Central memory CD8-positive, alpha-beta T cell (primary cell): ENCODE measurements at places on chromosomes 4 and X.

DNA sequence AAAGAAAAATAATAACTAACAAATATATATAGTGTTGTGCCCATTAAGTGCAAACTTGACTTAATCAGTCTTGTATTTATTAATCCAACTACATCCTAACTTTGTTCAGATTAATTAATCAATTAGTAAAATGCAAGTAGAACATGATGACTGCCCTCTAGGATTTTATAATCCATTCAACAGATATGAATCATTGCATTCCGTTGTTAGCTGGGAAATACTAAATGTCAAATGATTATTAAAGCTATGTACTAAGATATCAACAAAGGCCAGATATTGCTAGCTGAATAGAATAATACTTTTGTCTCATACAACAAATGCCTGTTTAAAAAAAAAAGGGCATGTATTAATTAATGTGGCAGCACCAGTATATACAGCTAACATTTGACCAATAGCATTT is 1366.3 kb downstream of the STIM2 start:
- DNase-seq = no peak

- DNase-seq = no peak
Measured at GRCh38 chrX:17563515-17563914, 173.8 kb upstream of the SCML1 start.

DNA sequence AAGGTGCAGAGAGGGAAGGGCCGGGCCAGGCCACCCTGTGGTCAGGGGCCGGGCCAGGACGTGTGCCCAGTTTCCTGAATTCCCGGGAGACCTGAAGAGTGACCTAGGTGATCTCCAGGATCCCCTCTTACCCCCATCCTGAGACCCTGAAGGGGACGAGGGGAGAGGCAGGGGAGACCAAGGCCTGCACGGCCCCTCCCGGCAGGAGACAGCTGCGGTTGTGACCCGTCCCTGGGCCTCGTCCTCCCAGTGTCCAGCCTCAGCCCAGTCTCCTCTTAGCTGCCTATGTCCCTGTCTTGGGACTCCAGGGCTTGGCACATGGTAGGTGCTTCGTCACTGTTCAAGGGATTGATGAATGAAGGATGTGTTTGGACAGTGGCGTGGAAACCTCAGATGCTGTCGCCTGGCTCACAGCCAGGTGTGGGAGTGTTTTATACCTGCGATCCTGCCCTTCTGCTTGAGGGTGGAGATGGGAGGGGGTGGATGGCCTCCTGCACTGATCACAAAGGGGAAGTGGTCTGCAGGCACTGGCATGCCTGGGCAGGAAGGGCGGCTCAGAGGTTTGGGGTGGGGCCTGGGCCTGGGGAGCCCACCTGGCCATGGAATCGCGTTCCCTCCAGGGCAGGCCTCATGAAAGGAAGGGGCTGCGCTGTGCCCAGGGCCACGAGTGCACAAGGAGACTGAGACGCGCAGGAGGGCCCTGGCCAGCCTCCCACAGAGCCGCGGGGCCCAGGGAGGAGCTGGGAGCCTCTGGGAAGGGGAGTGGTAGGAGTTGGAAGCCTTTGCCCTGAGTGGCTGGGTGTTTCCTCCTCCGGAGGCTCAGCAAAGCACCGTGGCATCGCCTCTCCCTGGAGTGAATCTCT is 6.9 kb downstream of the SH3TC1 start:
- DNase-seq = no peak

- no peak for DNase-seq
Measured at GRCh38 chr4:8319731-8320385, 50.3 kb downstream of the HTRA3 start.

GRCh38 chr4:128590773-128591172 is 218.7 kb upstream of the JADE1 start:
- DNase-seq = no peak
